Right cardiac atrium (tissue), 5 donors: ENCODE measurements at places on chromosomes 3 and 15.
A peak's percentile ranks its signal among the peaks of the same experiment; 100 is the strongest.

GRCh38 chr3:120302361-120302760 lies 17.3 kb upstream of the GPR156 start:
- DNase-seq: peak; percentile 43

DNA sequence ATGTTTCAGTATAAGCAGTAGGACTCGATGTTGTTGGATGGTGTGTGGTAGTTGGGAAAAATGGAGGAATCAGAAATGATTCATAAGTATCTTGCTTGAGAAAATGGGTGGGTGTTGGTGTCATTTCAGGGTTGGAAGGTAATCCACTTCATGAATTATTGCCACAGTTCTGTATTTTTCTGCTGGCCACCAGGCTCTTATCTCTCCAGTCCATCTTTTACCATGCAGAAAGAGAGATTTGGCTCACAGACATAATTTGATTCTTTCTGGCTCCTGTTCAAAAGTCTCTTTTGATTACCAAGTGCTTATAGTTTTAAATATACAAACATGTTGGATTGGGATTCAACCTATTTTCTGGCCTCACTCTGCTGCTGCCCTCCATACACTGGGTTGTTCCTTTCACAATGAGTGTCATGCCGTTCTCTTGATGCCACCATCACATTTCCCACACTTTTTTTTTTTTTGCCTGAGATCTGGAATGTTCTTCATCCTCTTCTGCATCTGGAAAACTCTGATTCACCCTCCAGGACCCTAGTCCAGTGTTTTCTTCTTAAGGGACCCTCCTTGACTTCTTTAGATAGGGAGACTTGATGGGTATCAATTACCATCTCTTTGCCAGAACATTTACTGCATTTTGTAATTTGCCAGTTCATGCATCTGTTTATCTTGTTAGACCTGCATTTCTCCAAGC lies 69.4 kb upstream of the GAP43 start:
- DNase-seq: no peak

DNA sequence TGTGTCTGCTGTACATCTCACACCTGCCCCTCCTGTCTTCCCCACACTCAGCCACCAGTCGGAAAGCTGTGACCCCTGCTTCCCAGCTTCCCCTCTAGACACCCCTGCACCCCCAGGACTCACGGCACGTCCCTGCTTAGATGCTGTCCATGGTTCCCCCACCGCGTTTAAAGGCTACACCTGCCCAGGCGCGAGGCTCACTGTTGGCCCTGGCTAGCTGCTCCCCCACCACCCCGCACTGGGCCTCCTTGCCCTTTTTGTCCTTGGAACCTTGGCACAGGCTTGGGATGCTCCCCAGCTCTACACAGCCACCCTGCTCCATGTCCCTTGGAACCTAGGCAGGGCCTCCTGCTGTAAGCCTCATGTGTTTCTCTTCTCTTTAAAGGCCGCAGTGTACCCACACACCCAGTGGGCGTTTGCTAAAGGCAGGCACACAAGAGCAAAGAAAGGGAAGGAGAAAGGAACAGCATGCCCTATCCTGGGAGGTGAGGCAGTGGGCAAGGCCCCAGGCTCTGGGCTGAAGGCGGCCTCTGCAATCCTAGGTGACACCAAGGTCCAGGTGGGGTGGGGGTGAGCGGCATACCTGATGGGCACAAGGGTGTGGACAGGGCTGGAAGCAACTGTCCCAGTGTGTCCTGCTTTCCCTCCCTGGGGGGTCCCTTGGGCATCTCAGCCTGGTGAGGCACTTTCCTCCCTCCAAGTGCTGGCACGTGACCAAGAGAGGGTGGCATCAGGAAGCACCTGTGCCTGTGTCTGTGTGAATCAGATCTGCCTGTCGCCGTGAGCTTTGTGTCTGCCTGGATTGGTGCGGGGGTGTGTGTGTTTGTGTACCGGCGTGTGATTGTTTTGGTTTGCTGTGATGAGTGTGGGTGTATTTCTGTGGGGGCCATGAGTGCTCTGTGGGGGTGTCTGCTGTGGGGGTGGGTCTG lies 54.4 kb downstream of the TPRA1 start:
- DNase-seq: no peak

DNA sequence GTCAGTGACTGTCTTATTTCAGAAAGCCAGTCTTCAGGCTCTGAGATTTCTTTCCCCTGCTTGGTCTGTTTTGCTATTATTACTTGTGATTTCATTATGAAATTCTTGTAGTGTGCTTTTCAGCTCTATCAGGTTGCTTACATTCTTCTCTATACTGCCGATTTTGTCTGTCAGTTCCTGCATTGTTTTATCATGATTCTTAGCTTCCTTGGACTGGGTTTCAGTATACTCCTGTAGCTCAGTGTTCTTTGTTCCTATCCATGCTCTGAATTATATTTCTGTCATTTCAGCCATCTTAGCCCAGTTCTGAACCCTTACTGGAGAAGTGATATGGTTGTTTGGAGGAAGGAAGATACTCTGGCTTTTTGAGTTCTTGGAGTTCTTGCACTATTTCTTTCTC lies 40.5 kb downstream of the CEP63 start:
- DNase-seq: no peak
